ENCODE measurements at places on chromosomes 12 and 14. TPM values are rescaled to one million over a fixed set of nuclear protein-coding genes. Genes with fewer than 3 reads are reported as not detected.

CLEC6A gene
- not detected for total RNA-seq

MGP gene
- total RNA-seq: 2.1 TPM

- no peak for DNase-seq
- no peak overlapping the region for H3K4me3 ChIP-seq
- H3K36me3 ChIP-seq: no peaks in the 10 kb centered on the region
- no peak overlapping the region for H3K27ac ChIP-seq
- no peaks in the 10 kb centered on the region for H3K4me1 ChIP-seq
Observed at GRCh38 chr12:102438047-102438826, 42.1 kb downstream of the IGF1 start.

ADGRD1 gene
- total RNA-seq: not detected

GRCh38 chr12:13085968-13086686 is 17.3 kb downstream of the GSG1 start:
- no peaks in the 10 kb centered on the region for H3K27me3 ChIP-seq
- H3K4me1 ChIP-seq: no peaks in the 10 kb centered on the region

- peak; percentile 82 for DNase-seq
- peak overlapping the region; percentile 74 for H3K27ac ChIP-seq
- H3K36me3 ChIP-seq: no peaks in the 10 kb centered on the region
- H3K4me3 ChIP-seq: peak overlapping the region; percentile 93
- no peaks in the 10 kb centered on the region for H3K27me3 ChIP-seq
Observed at GRCh38 chr14:73758392-73759182, 44.4 kb upstream of the PNMA1 start.

- 0 out of 2 replicates have a peak, but pooled peaks cover 2% of the 10 kb centered on the region for H3K36me3 ChIP-seq
- DNase-seq: no peak
- H3K27me3 ChIP-seq: no peaks in the 10 kb centered on the region
- H3K27ac ChIP-seq: no peak overlapping the region
- H3K4me1 ChIP-seq: no peaks in the 10 kb centered on the region
Observed at GRCh38 chr14:68849416-68849815, 56.5 kb upstream of the ZFP36L1 start.

NTS gene
- not detected for total RNA-seq

HOXC6 gene
- 5.3 TPM for total RNA-seq

PTMS gene
- 84.7 TPM for total RNA-seq

DNA sequence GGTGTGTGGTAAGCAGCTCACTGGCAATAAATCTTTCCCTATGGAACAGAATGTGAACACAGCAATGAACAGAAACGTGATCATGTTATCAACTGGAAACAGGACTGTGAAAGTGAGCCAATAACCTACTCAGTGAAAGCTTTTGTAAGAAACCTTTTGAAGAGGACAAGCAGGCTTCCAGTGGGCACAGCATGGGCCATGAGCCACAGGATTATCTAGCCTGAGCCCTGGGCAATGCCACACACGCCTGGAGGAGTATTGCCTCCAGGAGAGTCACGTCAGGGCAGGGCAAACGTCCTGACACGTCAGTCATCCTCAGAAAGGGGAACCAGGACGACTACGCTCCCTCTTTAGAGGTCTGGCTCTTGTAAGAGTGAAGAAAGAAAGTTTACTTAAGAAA is 32.3 kb downstream of the NRDE2 start:
- no peak overlapping the region for H3K27ac ChIP-seq
- no peaks in the 10 kb centered on the region for H3K27me3 ChIP-seq
- H3K4me1 ChIP-seq: no peaks in the 10 kb centered on the region
- no peak overlapping the region for H3K4me3 ChIP-seq

TMTC2 gene
- total RNA-seq: 17.5 TPM

DNA sequence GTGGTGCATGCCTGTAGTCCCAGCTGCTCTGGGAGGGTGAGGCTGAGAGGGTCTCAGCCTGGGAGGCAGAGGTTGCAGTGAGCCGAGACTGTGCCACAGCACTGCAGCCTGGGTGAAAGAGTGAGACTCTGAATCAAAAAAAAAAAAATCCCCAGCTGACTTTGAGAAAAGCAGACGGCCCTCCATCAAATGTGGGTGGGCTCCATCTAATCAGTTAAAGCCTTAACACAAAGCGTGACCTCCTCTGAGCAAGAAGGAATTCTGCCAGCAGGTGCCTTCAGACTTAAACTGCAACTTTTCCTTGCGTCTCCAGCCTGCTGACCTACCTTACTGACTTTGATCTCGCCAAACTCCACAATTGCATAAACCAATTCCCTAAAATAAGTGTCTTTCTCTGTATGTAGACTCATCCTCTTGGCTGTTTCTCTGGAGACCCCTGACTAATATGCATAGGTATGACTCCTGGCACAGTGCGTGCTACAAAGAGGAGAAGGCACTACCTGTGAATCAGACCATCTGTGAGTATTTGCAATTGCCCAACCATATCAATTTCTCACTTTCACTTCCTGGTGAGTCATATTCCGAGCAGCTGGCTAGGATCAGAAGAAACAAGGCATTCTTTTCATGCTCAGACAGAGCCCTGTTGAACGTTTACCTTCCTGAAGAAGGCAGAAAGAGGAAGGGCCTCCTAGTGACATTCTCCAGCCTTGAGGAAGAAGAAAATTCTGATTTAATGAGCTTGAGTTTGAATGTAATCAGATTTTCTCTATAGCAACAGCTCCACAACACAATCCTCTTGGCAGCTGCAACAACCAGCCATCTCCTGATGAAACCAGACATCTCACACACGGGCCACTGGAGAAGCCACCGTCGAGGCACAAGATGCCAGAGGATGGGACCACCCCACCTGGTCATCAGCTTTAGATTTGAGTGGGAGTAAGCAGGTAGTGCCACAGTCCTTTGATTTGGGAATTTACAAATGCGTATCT is 54.3 kb downstream of the CLMN start:
- no peaks in the 10 kb centered on the region for H3K27me3 ChIP-seq
- peak overlapping the region; percentile 16 for H3K4me3 ChIP-seq
- DNase-seq: peak; percentile 98

MEG3 gene
- not detected for total RNA-seq
